ENCODE measurements at places on chromosomes 16 and 17.

DNA sequence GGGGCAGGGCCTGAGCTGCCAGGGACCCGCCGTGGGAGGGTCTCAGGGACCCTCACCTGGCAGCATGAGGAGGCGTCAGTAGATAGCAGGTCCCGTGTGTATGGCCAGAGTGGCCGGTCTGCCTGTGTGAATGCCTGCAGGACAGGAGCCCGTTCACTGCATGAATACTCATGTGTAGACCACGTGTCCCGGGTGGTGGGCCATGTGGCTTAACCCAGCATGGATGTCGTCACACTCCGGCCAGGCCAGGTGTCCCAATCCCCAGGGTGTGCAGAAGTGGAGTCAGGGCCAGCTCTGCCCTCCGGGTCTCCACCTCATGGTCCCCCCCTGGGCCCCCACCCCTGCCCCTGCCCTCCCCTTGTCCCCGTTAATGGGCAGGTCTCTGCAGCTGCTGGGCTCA, 53.7 kb downstream of the BAHCC1 start:
- DNase-seq = no peak

DNA sequence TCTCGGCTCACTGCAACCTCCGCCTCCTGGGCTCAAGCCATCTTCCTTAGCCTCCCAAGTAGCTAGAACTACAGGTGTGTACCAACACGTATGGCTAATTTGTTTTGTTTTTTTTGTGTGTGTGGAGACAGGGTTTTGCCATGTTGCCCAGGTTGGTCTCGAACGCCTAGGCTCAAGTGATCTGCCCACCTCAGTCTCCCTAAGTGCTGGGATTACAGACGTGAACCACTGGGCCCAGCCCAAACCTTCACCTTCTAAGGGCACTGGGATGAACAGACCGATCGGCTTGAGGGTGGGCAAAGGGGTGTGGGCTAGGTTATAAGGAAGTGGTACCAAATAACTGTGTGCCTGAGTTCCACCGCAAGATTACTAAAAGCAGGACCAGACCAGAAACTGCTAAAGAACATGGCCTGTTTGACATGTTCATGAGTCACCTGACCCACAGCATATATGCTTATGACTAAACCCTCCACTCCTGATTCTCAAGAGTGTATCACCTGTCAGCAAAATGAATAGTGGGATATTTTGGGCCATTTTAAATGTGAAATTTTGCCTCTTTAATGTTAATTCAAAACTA, 8.1 kb downstream of the TMEM97 start:
- no peak for DNase-seq

DNA sequence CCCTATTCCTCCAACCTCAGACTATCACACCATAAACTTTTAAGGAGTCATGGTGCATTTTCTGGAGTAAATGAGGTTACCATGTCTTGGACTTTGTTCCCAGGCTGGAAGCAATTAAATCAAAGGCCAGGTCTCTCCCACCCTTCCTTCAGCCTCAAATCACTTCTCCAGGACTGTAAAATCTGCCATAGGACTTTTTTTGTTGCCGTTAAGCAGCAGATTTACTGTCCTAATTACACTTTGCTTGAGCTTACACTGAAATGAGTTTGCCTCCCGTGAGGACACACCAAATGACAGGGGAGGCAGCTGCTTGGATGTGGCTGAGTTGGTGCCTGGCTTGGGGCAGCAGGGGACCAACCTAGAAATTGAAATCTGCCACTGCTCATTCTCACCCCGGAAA, 14.7 kb downstream of the DCAKD start:
- DNase-seq = no peak

DNA sequence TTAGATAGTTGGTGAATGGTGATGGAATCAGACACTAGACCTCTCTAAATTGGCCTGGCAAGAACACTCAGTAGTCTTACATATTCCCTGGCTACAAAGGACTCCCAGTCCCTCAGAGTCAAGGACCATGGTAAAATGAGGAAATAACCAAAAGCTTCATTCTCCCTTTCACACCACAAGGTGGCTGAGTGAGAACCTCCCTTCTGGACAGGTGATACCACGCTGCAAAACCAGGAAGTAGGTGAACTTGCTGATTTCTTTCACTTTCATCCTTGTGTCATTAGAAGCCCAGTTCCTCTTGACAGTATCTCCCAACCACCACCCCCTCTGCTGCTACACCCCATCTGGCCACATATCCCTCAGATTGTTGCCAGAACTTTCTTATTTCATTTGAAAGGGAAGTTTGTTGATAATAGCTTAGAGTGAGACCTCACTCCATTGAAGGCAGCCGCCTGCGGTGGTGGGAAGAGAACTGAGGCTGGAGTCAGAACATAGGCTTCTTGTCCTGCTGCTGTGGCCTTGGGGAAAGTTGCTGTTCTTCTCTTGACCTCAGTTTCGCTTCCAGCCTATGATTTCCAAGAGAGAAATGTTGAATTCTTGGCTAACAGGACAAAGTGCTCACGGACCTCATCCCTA, 290.6 kb upstream of the CCL2 start:
- DNase-seq = no peak

DNA sequence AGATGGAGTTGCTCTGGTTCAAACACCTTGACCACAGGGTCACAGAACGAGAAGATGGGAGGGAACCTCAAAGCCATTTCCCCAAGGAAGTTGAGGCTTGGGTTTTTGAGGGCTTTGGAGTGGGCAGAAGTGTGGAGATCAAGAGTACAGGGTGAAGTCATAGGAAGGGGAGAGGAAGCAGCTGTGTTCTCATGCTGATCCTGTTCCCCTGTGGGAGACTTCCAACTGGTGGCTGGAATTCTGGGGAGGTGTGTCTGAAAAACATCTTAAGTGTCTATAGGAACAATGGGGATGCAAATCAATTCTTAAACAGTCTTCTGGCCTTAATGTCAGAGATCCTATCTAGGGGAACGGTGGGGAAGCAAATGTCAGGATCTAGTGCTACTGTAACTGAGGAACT, 38.8 kb upstream of the HSBP1 start:
- no peak for DNase-seq

DNA sequence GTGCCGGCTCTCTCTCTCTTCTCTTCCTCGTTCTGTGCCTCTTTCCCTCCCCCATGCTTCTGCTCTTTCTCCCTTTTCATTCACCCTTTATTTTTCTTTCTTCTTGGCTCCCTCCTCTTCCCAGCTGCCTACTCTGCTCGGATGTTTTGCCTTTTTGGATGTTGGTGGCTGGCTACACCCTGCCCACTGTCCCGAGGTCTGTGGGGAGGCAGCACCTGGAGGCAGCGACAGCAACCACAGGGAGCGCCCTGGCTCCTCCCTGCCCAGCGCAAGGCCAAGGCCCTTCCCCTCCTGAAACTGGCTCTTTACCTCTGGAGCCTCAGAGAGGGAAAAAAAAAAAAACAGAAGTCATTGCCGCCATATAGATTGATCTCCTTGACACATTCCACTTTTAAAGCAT, 20.0 kb downstream of the CLUAP1 start:
- no peak for DNase-seq

DNA sequence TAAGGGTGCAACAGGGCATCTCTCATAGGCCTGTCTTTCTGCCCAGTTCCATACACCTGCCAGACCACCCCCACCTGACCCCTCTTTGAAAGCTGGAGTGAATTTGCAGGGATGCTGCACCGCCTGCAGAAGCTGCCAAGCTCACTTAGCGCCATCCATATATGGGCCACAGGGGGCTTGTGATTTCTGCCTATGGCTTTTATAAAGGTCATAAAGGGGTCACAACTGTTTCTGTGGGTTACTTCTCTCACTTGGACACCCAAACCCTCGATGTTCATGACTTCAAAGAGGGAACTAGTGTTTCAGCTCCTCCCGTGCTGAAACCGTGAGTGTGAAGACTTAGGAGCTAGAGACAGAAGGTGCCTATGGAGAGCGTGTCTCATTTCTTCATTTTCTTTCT, 23.9 kb upstream of the MEAK7 start:
- no peak for DNase-seq

GRCh38 chr17:73351764-73352163, 40.0 kb upstream of the CDC42EP4 start:
- DNase-seq = no peak

GRCh38 chr17:74964246-74964761, 8.3 kb downstream of the HID1 start:
- DNase-seq = no peak

- DNase-seq = no peak
Observed at GRCh38 chr17:44983563-44983962, 15.5 kb upstream of the C1QL1 start.

GRCh38 chr16:89556750-89557689, 3.5 kb upstream of the RPL13 start:
- no peak for DNase-seq

GRCh38 chr17:61127960-61128359, 271.7 kb upstream of the TBX2 start:
- no peak for DNase-seq

DNA sequence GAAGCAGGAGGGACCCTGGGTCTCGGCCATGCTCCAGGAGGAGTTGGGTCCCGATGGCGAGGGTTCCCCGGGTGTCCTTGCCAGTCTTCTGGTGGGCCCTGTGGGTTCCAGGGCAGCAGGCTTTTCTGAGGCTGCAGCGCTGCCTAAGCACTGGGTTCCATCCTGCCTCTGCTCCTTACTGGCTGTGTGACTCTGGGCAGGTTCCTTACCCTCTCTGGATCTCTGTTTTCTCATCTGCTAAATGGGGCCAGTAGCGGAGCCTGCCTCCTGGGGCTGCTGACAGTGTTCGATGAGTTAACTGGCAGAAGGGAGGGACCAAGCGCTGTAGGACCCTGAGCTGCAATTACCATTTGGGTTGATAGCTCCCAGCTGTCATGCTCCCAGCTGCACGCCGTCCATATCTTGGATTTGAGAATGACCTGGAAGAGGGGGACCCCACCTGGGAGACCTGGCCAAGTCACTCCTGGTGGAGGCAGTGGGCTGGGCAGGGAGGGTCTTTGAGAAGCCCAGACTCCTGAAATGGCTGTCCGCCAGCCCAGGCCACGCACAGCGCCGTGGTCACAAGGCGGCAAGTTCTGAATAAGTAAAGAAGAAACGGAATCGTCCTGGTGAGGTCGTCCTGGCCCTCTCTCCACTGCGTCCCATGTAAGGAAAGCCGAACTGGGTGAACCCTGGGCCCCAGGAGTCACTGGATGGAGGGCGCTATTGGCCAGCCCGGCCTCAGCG, 47.2 kb upstream of the GSE1 start:
- DNase-seq = no peak

- DNase-seq = peak; percentile 90
Observed at GRCh38 chr16:4802659-4803287, 340 bp upstream of the ROGDI start.

DNA sequence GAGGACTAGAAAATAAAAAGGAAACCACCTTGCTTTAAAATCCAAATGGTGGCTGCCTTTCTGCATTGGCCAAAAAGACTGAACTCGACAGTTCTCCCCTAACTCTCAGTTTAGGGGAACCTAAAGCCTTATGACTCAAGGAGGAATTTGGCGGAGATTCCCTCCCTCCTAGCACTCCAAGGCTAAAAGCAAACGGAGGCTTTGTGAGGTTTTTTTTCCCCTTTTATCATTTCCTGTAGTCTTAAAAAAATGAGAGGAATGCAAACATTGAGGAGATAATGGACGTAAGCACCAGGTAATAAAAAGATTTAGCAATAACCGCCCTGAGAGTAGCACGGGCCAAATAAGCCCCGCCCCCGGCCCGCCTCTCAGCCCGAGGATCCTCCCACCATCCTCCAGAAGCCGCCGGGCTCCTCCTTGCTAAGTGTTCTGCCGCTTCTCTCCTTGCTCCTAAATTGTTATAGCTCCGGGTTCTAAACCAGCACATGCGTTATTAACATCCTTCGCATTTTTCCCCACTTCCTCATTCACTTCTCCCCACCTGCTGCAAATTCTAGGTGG, 5.8 kb upstream of the KIFC3 start:
- DNase-seq = no peak

- no peak for DNase-seq
Observed at GRCh38 chr17:46738544-46738943, 79.9 kb downstream of the WNT3 start.

GRCh38 chr17:75326226-75326848, 37.1 kb upstream of the SLC25A19 start:
- no peak for DNase-seq

- DNase-seq = no peak
Observed at GRCh38 chr16:578870-579405, 9.2 kb downstream of the PIGQ start.

GRCh38 chr16:14018851-14019250, 52.3 kb upstream of the MRTFB start:
- no peak for DNase-seq

- no peak for DNase-seq
Observed at GRCh38 chr17:59342681-59343131, 11.3 kb downstream of the YPEL2 start.

DNA sequence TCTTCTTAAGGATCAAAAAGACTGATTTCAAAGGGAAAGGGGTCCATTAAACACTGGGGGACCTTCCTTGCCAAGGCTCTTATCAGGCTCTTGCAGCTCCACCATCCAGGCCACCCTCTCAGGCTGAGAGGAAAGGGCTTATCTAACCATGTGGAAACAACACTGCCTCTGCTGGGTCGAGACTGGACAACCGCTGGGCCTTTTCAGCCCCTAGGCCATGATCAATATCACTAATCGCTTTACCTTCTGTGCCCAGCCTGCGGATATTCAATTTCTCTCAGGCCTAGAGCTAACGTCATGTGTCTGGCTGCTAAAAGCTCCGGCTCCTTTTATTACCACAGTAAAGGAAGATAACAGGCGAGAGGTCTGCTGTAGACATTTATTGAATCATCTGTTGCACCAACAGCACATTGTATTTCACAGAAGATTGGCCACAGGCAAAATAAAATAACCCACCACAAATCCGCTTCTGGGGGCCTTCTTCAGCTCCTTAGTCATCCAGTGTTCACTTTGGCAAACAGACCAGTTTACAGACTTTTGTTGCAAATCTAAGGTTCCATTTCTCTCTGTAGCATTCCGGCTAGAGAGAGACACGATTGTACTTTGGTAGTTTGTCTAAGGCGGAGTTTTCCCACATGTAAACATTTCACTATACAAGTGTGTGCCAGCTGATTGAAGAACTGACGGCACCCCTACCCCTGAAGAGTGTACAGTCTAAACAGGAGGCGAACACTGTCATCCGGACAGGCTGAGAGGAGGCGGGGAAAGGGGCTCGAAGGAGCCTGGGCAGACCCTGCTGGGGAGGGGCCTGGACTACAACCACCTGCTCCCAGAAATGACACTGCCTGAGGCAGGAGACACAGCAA, 13.9 kb downstream of the CYB561 start:
- DNase-seq = no peak

GRCh38 chr16:56282451-56282850, 91.2 kb downstream of the GNAO1 start:
- DNase-seq = no peak

GRCh38 chr17:70343114-70343513, 173.8 kb downstream of the KCNJ2 start:
- no peak for DNase-seq

GRCh38 chr17:82330322-82331239, 3.0 kb downstream of the SECTM1 start:
- peak; percentile 78 for DNase-seq

GRCh38 chr16:80028581-80029380, 428.2 kb upstream of the MAF start:
- DNase-seq = no peak
